Tibial artery (tissue), 4 donors: ENCODE measurements at places on chromosomes 7 and 10.
A peak's percentile ranks its signal among the peaks of the same experiment; 100 is the strongest.

DNA sequence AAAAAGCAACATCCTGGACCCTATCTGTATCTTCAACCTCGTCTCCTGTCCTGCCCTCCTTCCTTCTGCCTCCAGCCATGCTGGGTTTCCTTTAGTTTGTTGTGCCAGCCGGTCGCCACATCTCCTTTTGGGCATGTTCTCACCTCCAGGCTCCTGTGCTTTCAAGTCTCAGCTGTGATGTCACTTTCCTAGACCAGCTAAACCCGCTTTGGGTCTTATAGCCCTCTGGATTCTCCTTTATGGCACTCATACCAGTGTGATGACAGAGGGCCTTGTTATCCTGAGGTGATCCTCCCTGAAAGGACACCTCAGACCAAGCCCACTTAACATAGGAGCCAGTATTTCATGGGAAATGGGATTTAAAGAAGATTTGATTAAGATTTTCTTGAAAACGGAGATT lies 108.6 kb downstream of the EMX2 start:
- DNase-seq, result no peak

GRCh38 chr7:134942690-134943466 lies 43.4 kb upstream of the AGBL3 start:
- no peak for DNase-seq

DNA sequence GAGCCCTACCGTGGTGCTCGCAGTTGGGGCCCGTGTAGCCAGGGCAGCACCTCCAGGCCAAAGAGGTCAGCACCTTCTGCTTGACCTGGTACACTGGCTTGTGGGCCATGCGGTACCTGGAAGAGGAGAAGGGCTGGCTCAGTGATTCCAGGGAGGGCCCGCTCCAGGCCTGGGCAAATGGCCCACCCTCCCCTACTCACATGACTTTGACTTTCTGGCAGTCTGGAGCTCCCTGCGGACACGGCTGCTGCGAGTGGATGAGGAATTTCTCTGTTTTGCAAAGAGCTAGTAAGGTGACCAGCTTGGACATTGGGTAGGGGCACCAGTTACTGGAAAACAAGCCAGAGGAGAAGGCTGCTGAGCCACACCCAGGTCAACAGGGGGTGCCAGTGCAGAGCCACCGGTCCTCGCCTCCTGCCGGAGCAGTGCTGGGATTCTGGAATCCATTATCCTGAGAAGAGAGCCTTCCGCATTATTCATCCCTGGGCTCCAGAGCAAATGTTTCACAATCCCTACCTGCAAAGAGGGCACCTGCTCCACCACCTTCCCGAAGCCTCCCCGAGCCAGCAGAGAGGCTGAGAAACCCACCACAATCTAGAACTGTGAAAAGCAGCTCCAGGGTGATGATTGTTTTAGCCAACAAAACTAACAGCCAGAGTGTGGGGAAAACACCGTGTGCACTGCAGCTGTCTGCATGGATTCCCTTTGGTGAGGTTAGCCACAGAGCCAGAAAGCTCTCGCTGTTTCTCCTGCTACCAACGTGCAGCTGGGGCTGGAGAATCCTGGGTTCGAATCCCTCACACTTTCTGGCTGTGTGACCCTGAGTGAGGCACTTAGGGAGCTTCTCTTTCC lies 11.8 kb downstream of the MMRN2 start:
- DNase-seq, result peak; percentile 86

DNA sequence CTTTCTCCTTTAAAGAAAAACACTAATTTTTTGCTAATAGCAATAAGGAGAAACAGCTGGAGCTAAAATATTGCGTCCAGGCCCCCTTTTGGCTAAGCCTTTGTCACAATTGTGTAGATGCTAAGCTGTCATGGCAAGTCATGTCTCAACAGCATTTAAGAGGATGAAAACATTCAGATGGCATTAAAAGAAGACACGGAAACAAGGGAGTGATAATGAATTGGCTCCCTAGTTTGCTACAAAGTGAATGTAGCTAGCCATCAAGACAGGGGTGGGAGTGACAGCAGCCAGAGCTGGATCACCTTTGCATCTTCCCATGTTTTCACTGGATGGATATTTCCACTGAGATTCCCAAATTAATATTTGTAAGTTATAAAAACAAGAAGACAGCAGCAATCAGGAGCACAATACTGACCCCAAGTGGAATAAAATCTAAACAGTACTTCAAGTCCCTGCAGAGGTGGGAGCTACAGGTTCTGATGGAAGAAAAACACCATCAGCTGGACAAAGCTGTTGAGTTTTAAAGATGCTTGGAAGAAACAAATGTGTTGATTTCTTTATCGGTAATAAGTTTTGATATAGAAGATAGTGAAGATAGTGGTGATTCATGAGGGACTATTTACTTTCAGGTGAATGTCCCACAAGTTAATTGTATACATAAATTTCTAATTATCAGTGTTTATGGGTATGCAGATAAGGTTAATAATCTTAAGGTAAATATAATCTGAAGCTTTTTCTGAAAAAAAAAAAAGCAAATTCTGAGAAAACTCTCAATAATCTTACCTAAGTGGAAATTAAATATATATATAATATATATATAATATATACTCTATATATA lies 129.4 kb downstream of the SLC16A9 start:
- no peak for DNase-seq

DNA sequence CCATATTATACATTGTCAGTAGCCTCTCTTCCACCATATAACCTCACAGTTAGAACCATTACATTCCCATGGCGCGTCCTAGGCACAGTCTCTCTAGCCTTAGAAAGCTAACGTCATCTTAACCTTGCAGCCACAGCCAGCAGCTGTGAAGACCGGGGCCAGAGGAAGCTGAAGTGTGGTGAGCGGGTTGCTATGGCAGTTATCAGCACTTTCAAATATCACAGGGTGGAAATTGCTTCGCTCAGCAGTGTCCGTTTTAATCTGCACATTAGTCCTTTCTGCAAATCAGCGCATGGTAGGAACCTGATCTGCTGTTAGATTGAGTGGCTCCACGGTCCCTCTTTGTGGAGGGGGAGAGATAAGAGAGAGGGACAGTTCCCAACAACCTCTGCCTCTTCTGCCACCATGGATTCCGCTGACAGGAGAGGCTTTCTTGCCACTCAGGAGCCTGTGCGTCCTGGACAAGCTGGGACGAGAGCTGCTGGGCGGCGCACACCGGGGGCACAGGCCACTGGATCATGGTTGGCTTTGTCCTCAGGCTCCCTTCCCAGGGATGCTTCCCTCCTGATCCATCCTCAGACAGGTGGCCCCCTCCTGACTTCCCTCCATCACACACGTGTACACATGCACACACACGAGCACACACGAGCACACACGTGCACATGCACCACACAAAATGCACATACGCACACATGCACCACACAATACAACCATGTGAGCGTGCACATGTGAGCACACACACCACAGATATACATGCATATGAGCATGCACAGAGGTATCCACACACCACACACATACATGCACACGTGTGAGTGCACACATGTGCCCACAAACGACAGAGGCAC lies 93.8 kb downstream of the WDR37 start:
- DNase-seq, result peak; percentile 35

DNA sequence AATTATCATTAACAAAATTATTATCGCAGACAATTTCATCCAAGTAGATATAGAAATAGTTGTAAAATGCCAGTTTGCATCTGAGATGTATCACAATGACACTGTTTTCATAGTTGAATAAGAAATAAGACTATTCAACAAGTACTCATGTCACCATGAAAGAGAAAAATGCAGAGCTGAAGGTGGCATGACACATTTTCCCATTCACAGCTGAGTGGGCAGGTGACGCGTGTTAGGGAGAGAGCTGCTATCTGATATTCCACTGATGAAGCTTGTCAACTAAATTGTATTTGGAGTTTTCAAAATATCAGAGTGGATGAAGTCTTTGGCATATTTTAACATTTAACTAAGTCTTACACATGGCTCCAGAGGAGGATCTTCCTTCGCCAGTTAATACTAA lies 70.3 kb upstream of the HDAC9 start:
- DNase-seq, result no peak

DNA sequence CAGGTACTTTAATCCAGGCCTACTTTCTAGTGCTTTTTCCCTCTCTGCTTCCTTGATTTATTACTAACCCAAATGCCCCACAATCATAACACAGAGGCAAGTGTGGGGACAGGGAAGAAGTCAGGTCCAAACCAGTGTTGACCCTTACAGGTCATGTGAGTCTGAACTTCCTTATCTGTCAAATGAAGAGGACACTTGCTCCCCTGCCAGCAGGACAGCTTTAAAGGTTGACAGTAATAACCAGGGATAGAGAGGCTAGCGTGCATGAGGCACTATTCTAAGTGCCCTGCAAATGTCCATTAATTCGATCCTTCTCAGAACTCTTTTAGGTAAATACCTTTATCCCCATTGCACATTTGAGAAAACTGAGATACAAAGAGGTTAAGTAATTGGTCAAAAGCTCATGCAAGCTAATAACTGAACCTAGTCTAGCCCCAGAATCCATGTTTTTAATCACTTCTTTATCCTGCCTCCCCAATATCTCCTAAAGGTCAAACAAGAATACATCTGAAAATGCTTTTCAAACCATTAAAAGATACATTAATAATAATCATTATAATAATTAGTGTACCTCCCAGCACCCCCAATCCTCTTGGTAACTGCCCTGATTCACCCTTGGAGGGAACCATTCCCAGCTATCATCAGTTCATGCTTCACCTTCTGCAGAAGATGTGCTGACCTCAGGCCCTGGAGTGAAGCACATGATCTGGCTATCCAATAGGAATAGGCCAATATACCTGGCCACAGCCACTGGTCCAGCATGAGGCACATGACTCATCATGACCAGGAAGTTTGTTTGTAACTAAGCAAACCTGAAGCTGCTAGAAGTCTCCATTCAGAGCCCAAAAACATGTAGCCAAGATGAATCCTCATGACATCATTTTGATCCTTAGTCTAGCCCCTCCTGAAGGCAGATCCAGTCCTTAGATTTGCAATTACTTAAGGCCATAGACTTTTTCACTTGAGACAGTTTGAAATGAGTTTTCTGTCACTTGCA lies 40.7 kb downstream of the SGMS1 start:
- no peak for DNase-seq

DNA sequence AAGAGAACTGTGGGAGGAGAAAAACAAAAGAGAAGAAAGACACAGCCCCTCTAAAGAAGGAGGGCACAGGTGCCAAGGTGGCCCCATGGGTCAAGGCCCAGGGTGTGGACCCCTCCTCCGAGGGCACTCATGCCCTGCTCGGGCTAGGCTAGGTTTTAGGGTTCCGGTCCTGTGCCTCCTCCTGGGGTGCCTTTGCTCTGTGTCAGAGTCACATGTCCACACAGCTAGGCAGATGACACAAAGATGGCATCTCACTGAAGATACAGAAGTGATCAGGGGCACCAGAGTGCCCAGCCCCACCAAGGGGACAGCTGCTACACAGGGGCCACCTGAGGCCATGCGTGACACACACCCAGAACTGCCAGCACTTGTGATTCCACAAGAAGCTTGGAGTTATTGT lies 116.4 kb upstream of the PPIF start:
- no peak for DNase-seq

- DNase-seq, result no peak
These were observed 7.6 kb downstream of the IQCE start for GRCh38 chr7:2566348-2566889.

GRCh38 chr10:31270954-31271353 lies 48.1 kb upstream of the ZEB1 start:
- no peak for DNase-seq

- peak; percentile 28 for DNase-seq
These were observed 31.5 kb downstream of the MBL2 start for GRCh38 chr10:52740913-52741675.

DNA sequence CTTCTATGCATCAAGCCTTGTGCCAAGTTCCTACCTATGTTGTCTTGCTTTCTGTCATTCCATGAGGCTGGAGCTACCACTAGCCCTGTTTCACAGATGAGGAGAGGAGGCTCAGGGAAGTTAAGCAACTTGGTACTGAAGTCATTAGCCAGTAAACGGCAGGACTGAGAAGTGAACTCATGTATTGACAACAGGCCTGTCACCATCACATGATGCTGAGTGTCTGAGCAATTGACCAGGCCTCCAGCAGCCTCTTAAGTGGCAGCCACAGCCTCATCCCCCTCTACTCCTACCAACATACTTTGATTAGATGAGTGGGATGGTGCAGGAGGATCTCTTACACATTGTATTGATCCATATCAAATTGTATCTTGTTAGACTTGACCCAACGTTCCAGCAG lies 317.6 kb downstream of the GRID1 start:
- no peak for DNase-seq

DNA sequence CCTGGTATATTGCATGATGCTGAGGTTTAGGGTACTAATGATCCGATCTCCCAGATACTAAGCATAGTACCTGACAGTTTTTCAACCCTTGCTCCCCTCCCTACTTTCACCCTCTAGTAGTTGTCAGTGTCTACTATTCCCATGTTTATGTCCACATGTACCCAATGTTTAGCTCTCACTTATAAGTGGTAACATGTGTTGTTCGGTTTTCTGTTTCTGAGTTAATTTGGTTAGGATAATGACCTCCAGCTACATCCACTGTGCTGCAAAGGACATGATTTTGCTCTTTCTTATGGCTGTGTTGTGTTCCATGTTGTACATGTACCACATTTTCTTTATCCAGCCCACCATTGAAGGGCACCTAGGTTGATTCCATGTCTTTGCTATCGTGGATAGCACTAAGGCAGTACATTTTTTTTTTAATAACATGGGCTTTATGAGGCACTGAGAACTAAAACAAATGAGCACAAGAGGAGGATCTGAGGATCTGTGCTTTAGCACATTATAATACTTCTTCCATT lies 28.1 kb downstream of the ITGB8 start:
- DNase-seq, result no peak

GRCh38 chr10:132870426-132870825 lies 71.9 kb downstream of the CFAP46 start:
- peak; percentile 20 for DNase-seq

- no peak for DNase-seq
These were observed 65.7 kb upstream of the FZD8 start for GRCh38 chr10:35707642-35708425.

DNA sequence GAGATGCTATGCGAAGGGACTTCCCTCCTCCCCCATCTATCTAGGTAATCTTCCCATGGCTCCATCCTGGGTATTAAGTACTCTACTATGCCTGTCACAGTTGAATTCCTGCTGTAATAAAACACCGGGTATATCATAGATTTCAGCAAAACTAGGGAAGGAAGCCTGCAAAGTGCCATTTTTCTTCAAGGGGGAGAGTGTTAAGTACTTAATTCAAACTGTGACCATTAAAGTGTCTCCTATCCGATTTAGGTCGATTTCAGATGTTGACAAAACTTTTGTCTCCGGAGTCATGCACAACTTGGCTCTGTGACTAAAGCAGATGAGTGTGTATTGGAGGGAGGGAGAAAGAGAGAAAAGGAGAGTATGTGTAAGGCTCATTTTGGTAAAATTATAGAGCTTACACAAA lies 4.6 kb downstream of the HOXA4 start:
- no peak for DNase-seq
